ENCODE measurements at places on chromosomes 2 and 18. TPM values are rescaled to one million over a fixed set of nuclear protein-coding genes. Genes with fewer than 3 reads are reported as not detected.

- DNase-seq = no peak
Observed at GRCh38 chr2:120947327-120947726, 211.7 kb downstream of the GLI2 start.

- DNase-seq = peak; percentile 94
Observed at GRCh38 chr2:120470041-120470965, 124.4 kb downstream of the INHBB start.

DNA sequence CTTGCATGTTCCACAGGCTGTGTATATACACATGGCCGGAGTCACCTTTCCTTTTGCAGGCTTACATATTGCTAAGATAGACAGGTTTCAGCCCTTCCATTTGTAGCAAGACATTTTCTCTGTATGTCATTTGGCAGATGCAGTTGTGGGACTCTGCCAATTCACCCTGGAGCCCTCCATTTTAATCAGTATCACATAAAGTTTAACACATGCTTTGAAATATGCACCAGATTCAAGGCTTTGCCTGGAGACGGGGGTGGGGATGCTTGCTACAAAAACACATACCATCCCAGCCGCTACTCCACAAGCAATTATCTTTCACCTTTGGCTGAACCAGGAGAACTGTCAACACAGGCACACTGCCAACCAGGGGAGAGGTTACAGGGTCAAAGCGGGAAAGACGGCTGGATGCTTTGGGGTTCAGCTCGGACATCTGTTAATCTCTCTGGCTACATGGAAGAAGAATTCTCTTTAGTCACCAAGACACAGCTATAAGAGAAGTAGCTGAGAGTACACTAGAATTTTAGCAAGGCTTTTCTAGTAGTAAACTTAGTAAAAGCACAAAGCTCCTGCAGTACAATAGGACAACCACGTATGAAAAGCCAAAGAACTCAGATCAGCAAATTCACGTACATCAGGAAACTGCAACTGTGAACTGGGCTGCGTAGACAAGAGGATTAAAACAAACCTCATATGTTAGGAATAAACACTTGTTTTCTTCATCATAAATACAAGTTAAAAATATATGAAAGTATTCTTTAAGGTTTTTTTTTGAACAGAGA is 130.9 kb downstream of the EXOC6B start:
- peak; percentile 39 for DNase-seq

DNA sequence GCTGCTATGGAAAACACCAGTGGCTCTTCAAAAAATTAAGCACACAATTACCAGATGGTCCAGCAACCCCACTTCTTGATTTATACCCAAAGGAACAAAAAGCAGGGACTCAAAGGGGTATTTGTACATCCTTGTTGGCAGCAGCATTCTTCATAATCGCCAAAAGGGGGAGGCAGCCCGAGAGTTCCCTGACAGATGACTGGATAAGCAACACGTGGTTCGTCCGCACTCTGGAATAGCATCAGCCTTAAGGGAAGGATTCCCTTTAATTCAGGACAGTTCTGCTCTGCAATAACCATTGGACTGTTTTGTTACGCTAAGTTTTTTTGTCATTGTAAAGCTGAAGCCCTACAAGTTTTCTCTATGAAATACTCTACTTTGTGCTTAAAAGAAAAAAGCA is 76.7 kb upstream of the TWIST2 start:
- DNase-seq = peak; percentile 26

CCL20 gene
- total RNA-seq = 18.0 TPM

DNA sequence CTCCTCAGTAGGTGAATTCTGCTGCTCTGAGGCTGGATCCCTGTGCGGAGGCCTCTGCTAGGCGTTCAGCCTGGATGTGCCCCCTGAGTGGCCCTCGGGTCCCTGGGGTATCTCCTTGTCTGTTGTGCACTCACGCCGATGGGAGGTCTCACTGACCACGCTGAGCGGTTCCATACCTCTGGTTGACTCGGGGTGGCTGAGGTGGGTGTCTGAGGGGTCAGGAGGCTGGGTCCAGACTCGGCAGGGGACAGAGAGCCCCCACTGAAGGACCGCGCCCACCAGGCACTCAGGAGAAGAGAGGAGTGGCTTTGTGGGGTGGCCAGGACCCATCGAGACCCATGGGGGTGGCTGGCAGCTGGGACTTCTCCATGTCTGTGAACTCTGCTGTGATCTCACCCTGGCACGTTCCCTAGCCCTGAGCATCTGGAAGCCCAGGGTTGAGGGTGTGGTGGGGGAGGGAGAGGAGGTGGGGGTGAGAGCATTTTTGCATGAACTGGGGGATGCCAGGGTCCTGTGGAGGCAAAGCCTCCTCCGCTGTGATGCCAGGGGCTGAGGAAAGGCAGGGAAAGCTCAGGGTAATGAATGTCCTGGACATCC is 53.7 kb downstream of the TWIST2 start:
- no peak for DNase-seq

DNA sequence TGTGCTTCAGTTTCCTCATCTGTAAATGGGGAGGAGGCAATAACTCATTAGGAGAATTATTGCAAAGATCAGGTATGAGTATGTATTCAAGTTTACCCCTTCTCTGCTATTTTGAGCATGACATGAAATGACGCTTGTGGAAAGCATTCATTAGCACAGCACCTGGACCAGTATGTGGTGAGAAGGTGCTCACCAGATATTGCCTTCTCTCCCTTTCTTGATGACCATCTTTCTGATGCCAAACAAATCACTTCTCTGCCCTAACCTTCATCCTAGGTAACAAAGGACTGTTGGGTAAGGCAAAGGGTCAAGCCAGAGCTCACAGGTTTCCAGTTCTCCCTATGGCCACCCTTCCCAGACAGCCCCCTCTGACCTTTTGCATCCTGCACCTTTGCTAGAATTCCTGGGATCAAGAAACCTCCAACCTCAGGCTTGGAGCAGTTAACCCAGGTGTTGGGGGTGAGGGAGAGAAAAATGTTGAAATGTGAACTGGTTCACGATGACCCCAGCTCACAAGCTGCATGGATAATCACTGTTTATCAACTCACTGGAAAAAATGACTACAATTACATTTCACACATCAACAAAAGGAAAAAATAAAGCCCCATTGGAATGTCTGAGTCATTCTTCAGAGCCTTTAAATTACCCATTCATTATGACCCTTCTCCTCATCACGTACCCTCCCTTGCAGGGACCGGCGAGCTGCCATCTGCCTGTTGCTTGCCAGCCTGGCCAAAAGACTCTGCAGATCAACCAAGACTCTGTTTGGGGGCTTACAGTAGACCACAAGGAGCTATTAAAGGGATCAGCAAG is 41.6 kb downstream of the LBH start:
- peak; percentile 57 for DNase-seq

RAPH1 gene
- 78.0 TPM for total RNA-seq

GRCh38 chr2:241067501-241068135 is 34.5 kb downstream of the MTERF4 start:
- no peak for DNase-seq
